Occipital lobe (tissue), 3 donors: ENCODE measurements at places on chromosomes 11 and 22. TPM values are rescaled to one million over a fixed set of nuclear protein-coding genes. Genes with fewer than 3 reads are reported as not detected.

- no peak for DNase-seq
Measured at GRCh38 chr22:44305888-44306287, 6.9 kb downstream of the SHISAL1 start.

The MRGPRF gene
- total RNA-seq = 2.3 TPM

DNA sequence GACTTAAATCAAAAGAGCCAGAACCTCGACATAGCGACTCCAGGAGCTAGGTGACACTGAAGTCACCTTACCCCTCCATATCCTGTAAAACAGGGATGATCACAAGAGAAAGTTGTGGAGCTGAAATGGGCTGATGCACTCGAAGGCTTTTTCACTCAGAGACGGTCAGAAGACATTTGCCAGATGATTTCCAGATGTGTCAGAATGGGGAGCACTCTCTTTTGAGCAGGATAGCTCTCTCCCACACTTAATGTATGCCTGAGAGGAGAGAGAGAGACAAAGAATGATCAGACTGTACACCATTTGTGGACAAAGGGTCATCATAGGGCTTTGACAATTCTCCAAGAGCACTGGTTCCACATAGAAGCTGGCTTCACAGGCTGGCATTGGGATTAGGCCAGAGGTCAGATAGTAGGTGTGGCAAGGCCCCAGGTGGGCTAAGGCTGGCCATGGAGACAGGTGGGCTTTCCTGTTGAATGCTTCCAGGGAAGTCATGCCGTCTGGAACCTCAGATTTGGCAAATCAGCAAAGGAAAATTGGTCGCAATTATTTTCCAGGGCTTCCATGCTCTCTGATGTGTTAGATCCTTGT lies 42.3 kb upstream of the ETS1 start:
- DNase-seq = no peak

The XKR3 gene
- total RNA-seq = not detected

DNA sequence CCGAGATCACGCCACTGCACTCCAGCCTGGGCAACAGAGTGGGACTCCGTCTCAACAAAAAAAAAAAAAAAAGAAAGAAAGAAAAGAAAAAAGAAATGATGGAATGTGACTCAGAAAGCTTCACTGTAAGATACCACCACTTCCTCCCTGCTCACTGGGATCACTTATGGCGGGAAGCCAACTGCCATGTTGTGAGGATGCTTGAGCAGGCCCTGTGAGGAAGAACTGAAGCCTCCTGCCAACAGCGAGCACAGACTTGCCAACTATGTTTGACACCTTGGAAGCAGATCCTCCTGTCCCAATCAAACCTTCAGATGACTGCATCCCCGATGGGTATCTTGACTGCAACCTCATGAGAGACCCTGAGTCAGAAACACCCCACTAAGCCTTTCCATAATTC lies 8.3 kb downstream of the SEC14L6 start:
- no peak for DNase-seq

DNA sequence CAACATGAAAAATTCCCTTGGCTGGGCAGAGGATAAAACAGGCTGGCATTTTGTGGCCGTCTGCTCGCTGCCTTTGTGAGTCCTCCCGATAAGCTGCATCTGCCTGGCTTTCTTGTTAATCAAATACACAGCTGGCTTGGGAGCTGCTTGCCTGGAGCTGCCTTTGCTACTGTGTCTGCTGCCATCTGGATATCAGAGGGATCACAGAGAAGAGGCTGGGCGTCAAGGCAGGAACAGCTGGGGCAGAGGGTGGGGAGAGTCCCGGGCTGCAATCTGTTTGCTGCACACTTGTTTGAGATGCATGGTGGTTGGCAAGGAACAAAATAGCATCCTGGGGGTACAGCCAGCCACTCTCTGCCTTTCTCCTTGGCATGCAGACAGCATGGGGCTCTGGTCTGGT lies 36.0 kb downstream of the COMMD9 start:
- peak; percentile 55 for DNase-seq

The OR10G4 gene
- under 0.01 TPM for total RNA-seq

DNA sequence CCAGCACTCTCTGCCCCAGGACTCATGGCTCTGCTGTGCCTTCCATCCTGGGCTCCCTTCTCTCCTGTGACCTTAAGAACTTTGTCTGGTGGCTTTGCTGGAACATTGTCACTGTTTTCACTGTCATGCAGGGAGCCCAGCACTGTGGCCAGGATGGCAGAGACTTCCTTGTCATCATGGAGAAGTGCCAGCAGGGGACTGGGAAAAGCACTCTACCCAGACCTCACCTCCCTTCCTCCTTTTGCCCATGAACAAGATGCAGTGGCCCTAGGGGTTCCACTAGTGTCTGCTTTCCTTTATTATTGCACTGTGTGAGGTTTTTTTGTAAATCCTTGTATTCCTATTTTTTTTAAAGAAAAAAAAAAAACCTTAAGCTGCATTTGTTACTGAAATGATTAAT lies 2.9 kb upstream of the TTC36 start:
- DNase-seq = no peak

- DNase-seq = peak; percentile 85
Measured at GRCh38 chr22:43923631-43924464, at the start of gene PNPLA3. Gene PNPLA3 (plus strand): TSS chr22:43923805. CDS start chr22:43923912, 107 bp downstream.

DNA sequence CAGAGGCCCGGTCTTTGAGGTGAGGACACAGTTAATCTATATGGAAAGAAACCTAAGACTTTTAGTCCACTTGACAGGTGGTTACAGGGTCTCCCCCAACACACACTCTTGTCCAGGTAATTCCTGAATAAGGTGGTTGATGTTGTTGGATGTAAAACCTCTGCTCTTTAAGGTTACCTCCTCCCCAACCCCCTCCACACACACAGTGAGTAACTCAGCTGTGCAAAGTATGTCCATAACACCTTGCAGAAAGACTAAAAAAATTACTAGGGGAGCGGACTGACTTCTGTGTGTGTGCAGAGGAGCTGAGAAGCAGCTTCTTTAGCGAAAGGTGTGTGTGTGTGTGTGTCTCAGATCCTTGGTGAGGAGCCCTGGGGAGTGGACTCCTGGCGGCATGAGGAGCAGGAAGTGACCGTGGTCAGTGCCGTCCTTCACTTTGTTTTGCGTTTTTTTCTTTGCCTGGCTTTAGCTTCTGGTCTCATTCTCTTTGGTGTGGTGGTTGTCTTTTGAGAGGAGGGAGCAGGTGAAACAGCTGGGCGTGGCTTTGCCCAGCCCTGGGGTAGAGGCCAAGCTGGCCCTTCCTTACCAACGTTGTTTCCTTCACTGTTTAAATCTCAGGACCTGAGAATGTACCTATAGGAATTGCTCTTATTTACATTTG lies 1.7 kb downstream of the ZBED4 start:
- no peak for DNase-seq

The APOL5 gene
- total RNA-seq = not detected

The ZDHHC8 gene
- total RNA-seq = 3.3 TPM

The RAB36 gene
- 5.9 TPM for total RNA-seq

DNA sequence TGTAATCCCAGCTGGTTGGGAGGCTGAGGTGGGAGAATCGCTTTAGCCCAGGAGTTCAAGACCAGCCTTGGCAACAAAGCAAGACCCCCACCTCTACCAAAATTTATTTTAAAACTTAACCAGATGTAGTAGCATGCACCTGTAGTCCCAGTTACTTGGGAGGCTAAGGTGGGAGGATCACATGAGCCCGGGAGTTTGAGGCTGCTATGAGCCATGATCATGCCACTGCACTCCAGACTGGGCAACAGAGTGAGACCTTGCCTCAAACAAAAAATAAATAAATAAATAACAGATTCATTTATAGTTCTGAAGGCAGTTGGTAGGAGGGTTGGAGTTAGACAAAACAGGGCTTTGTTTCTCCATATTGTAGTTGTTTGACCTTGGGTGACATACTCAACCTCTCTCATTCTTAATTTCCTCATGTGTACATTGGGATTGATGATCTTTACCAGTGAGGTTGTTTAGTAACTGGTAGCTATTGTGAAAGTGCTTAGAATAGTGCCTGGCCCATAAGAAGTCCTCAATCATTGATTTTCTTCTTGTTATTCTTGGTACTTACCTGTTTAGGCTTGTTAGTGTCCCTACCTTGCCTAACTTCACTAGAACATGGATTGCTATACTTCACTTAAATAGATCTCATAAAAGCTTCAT lies 79.1 kb downstream of the EMSY start:
- DNase-seq = no peak

GRCh38 chr11:69825941-69826340 lies 6.7 kb upstream of the FGF3 start:
- no peak for DNase-seq

The SLC16A8 gene
- total RNA-seq = 0.16 TPM

GRCh38 chr22:19355413-19356157 lies 64.1 kb upstream of the CLTCL1 start:
- no peak for DNase-seq

GRCh38 chr11:66956689-66957290 lies 1.4 kb downstream of the PC start:
- peak; percentile 23 for DNase-seq

DNA sequence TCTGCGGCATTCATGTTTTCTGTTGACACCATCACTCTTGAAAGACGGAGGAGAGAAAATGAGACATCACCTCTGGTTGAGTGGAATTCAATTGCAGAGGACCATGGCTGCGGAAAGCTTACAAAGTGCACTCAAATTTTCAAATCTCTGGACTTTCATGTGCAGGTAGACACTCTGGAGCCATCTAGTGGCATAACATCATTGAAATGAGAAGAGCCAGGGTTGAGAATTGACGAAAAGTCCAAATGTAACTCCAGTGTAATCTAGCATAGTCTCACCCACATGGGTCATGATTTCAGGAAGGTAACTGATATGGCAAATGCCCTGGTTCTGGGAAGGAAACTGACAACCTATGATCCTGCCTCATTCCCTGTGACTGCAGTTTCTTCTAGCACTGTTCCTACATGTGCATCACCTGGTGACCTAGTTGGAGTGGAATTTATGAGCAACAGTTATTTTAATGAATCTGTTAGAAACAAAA lies 687.8 kb downstream of the KCNA4 start:
- DNase-seq = no peak

DNA sequence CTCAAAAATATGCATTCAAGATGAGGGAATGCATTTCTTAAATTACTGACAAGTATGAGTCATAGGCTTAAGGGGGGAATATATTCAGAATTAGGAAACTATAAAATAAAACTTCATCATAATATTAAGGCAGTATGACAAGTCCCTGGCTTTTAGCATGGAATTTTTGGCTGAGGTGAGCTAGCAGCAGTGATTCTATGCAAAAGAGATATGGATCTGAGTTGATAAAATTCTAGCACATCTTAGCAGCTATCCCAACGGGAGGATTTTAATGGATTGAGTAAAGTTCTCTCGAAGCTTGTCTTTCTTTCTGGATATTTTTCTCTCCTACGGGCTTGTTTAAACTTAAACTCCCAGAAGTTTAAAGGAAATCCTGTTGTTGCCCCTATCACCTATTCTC lies 1.2 kb downstream of the OR51Q1 start:
- DNase-seq = no peak

The ARHGAP20 gene
- 66.6 TPM for total RNA-seq

The PAMR1 gene
- 3.0 TPM for total RNA-seq
